Fibroblast of mammary gland (primary cell): ENCODE measurements at places on chromosomes 4 and X.
A peak's percentile ranks its signal among the peaks of the same experiment; 100 is the strongest.

GRCh38 chr4:116489739-116490138 lies 595.6 kb downstream of the TRAM1L1 start:
- DNase-seq = no peak

- DNase-seq = no peak
Observed at GRCh38 chr4:182901337-182901736, 15.8 kb downstream of the DCTD start.

DNA sequence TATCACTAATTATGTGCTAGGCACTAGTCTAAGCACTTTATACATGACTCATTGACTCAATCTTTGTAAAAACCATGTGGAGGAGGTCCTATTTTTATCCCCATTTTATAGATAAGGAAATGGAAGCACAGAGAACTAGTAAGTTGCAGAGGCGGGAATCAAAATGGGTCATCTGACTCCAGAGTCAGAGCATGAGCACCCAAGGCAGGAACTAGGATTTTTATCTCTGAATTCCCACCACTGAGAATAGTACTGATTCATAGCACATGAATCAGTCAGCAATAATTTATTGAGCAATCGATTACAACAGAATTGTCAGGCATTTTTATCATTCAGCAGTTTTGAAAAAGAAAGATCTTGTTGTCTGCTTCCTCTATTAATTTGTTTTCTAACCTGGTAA lies 19.3 kb downstream of the SCARB2 start:
- peak; percentile 96 for DNase-seq

DNA sequence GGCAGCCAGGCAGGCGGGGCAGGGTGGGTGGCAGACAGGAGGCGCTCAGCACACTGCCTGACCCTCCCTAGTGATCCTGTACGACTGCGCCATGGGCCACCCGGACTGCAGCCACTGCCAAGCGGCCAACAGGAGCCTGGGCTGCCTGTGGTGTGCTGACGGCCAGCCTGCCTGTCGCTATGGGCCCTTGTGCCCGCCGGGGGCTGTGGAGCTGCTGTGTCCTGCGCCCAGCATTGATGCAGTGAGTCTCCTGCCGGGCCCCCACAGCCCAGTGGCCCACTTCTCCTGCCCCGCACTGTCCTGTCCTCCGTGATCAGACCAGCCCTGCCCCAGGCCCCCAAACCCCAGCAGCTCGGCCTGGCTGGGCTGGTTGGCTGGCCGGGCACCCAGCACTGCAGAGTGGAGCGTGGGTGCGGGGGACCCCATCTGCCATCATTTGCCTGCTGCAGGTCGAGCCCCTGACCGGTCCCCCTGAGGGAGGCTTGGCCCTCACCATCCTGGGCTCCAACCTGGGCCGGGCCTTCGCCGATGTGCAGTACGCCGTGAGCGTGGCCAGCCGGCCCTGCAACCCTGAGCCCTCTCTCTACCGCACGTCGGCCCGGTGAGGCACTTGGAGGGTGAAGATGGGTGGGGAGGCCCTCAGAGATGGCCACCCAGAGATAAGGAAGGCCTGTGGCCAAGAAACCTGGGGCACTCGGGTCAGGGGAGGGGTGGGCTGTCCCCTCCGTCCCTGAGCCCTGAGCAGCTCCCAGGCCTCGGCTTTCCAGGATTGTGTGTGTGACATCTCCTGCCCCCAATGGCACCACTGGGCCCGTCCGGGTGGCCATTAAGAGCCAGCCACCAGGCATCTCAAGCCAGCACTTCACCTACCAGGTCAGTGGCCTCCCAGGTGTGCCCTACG lies 7.6 kb downstream of the PLXNB3 start:
- DNase-seq = no peak

DNA sequence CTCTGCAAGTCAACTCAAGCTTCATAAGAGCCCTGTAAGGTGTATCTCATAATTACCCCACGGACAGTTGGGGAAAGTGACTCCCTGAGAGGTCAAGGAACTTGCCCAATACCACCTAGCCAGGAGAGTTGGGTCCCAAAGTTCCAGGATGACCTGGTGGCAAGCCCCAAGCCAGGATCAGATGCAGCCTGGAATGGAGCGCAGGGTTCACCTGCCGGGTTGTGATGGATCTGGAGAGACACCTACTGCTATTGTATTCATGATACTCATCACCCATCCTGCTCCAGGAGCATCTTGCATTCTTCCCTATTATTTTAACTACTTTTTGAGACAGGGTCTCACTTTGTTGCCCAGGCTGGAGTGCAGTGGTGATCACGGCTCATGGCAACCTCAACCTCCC lies 36.1 kb downstream of the ZBTB49 start:
- DNase-seq = no peak

DNA sequence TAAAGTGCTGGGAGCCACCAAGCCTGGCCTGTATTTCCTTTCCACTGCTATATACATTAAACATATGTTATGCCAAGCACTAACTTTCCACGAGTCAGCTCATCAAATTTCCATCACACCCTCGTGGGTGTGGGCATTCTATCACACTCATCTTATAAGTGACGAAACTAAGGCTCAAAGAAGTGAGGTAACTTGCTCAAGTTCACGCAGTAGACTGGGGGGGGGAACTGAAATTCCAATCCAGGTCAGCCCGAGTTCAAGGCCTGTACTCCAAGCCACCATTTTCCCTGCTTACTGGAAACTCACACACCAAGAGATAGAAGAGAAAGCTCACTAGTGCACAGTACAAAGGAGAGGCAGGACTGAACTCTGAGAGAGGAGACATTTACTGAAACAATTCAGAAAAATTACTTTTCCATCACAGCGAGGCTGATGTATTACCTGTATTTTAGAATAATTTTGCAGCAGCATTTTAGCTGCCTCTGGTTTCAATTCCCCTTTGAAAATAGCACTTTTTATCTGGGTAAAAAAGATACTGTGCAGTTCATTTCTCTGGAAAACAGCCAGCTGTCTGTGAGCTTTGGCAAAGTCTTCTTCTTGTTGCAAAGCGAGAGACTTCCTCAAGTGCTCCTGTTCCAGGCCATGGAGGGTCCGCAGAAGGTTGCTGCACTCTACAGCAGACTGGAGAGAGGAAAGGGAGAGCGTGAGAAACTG lies 76.8 kb downstream of the EVC2 start:
- no peak for DNase-seq

DNA sequence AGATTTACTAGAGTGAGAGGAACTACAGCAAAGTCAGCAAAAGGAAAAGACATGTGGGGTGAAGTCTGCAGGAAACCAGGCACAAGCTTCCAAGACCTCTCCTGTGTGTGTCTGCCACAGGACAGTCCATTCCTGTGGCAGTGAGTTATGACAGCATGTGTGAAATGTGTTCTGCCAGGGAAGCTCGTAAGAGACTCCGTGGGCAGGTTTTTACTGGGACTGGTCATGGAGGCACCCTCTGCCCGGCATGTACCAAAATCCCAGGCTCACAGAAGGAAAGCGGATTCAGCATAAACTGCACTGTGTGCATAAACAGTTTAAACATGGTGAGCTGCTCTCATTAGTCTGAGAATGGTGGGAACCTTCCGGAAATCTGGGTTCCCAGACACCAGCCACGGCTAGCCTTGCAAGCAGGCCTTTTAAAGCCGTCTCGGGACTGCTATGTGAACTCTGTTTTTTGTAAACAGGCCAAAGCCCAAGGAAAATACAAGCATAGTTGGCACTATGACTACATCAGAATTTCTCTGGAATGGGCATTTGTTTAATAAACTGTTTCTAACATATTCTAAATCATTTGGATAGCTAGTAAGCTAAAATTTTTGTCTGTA lies 288.5 kb downstream of the TENM3 start:
- no peak for DNase-seq

GRCh38 chr4:123783151-123783790 lies 386.7 kb downstream of the SPRY1 start:
- DNase-seq = peak; percentile 85

GRCh38 chr4:99648321-99648720 lies 9.3 kb downstream of the C4orf54 start:
- DNase-seq = no peak

- no peak for DNase-seq
Observed at GRCh38 chrX:46456125-46456922, 88.9 kb downstream of the ZNF674 start.

GRCh38 chr4:104235967-104236366 lies 258.7 kb downstream of the CXXC4 start:
- no peak for DNase-seq
